ENCODE measurements at places on chromosomes 12 and 14. TPM values are rescaled to one million over a fixed set of nuclear protein-coding genes. Genes with fewer than 3 reads are reported as not detected.

The PRR4 gene
- total RNA-seq = 2.2 TPM

The KRT75 gene
- not detected for total RNA-seq

The SRRM4 gene
- 0.46 TPM for total RNA-seq

DNA sequence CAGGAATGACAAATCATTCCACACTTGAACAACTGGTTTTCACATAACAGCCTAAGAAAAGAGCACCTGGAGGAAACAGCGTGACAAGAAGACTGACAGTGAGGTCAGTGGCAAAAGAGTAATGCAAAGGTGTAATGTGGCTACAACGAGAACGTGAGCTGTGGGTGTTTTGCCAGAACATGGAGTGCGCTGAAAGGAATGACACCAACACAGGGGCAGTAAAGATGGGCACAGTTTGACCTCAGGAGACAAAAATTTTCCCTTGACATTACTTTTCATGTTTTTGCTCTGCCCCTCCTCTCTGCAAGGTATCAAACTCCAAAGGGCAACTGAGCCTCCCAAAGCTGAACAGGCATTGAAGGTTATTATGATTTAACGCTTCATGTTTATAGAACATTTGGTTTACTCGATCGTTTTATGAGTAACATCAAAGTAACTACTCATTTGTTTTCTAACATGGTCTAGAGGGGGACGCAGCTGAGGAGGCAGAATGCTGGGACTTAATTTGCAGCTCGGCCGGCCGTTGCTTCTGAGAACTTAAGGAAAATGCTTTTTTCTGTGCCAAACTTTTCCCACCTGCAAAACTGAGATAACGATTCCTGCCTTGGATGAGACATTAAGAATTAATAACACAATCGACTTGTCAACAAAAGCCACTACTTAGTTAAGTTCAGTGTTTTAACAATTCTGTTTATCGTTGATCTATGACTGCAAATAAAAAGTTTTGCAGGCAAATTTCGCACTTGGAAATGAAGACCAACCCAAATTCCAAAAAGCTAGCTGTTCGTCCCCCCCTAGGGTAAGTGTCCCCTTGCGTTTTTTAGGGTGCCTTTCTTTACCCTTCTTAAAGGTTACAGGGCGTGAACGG, 954 bp downstream of the HAUS4 start:
- no peaks in the 10 kb centered on the region for H3K27me3 ChIP-seq
- H3K27ac ChIP-seq = peak overlapping the region; percentile 76
- peak; percentile 10 for DNase-seq
- H3K36me3 ChIP-seq = no peaks in the 10 kb centered on the region
- H3K4me1 ChIP-seq = peaks cover 10% of the 10 kb centered on the region

GRCh38 chr12:120121766-120122293, 5.3 kb upstream of the RAB35 start:
- no peaks in the 10 kb centered on the region for H3K27me3 ChIP-seq
- DNase-seq = no peak
- no peak overlapping the region for H3K4me3 ChIP-seq
- H3K36me3 ChIP-seq = peaks cover 5% of the 10 kb centered on the region
- peaks cover 25% of the 10 kb centered on the region for H3K4me1 ChIP-seq

GRCh38 chr12:79414252-79414651, 276.5 kb downstream of the PAWR start:
- peaks cover 22% of the 10 kb centered on the region for H3K4me1 ChIP-seq
- H3K36me3 ChIP-seq = no peaks in the 10 kb centered on the region
- no peak for DNase-seq
- H3K27ac ChIP-seq = no peak overlapping the region

DNA sequence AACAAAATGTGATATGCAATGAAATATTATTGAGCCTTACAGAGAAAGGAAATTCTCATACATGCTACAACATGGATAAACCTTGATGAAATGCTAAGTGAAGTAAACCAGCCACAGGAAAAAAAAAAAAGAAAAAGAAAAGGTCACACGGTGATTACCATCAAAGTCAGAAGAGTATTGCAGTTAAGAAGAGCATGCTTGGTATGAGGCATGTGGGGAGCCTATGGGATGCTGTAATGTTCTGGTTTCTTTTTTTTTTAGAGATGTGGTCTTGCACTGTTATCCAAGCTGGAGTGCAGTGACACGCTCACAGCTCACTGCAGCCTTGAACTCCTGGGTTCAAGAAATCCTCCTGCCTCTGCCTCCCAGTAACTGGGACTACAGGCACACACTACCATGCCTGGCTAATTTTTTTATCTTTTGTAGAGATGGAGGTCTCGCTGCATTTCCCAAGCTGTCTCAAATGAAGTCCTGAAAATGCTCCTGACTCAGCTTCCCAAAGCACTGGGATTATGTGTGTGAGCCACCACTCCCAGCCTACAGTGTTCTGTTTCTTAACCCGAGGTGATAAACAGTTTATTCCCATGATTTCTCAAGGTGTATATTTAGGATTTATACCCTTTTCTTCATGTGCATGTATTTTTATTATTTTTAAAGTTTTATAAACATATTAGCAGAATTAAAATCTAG, 96.2 kb downstream of the SEC23A start:
- no peak overlapping the region for H3K4me3 ChIP-seq
- H3K4me1 ChIP-seq = no peaks in the 10 kb centered on the region
- DNase-seq = peak; percentile 38

DNA sequence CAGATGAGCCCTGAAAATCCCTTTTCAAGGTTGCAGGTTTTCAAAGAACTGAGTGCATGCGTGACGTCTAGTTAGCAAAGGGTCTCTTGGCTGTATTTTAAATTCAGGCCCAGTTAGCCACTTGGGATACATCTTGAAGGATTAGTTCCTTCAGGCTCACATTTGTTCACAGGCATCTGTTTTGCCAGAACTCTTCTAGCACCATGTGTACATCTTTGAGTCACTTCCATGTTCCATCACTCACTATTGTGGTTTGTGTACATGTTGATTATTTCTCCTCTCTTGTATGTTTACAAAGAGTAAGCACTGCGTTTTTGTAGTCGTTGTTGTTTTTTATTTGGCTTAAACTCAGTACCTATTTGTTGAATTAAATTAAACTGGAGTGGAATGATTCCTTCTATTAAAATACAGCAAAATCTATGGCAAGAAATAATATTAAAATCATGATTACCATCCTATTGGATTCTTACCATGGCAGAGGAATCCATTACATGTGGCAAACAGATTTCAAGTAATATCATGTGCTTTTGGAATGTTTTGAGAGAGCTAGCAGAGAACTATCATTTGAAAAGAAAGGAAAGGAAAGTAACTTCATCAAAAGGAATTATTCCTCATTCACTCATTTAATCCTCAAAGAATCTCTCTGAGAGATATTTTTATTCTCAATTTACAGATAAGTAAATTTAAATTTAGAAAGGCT, 438.9 kb upstream of the FAR2 start:
- no peaks in the 10 kb centered on the region for H3K27me3 ChIP-seq
- peak; percentile 13 for DNase-seq
- H3K4me1 ChIP-seq = peaks cover 22% of the 10 kb centered on the region
- no peak overlapping the region for H3K4me3 ChIP-seq

GRCh38 chr12:1882405-1882804, 36.0 kb downstream of the CACNA2D4 start:
- no peak for DNase-seq
- no peak overlapping the region for H3K4me3 ChIP-seq
- no peaks in the 10 kb centered on the region for H3K36me3 ChIP-seq
- peaks cover 10% of the 10 kb centered on the region for H3K27me3 ChIP-seq
- H3K27ac ChIP-seq = no peak overlapping the region

GRCh38 chr14:33655421-33655820, 295.5 kb downstream of the EGLN3 start:
- no peak overlapping the region for H3K4me3 ChIP-seq
- H3K36me3 ChIP-seq = no peaks in the 10 kb centered on the region
- H3K27me3 ChIP-seq = no peaks in the 10 kb centered on the region
- peak; percentile 18 for DNase-seq
- no peak overlapping the region for H3K27ac ChIP-seq
- H3K4me1 ChIP-seq = peaks cover 4% of the 10 kb centered on the region

GRCh38 chr12:40310211-40310610, 85.4 kb downstream of the LRRK2 start:
- no peak for DNase-seq
- no peaks in the 10 kb centered on the region for H3K27me3 ChIP-seq
- no peaks in the 10 kb centered on the region for H3K36me3 ChIP-seq
- H3K4me3 ChIP-seq = no peak overlapping the region

GRCh38 chr12:110824342-110824741, 22.4 kb upstream of the CCDC63 start:
- peaks cover 2% of the 10 kb centered on the region for H3K27me3 ChIP-seq
- H3K4me3 ChIP-seq = no peak overlapping the region
- no peak overlapping the region for H3K27ac ChIP-seq
- no peaks in the 10 kb centered on the region for H3K36me3 ChIP-seq

Measured in astrocyte (in vitro differentiated cells and primary cell).